ENCODE measurements at places on chromosomes 16 and 17. TPM values are rescaled to one million over a fixed set of nuclear protein-coding genes. Genes with fewer than 3 reads are reported as not detected.

NLRC5 gene
- total RNA-seq: 55.6 TPM

KRT14 gene
- not detected for total RNA-seq

TNFRSF12A gene
- 114 TPM for total RNA-seq

SBK1 gene
- total RNA-seq: 2.5 TPM

SOX15 gene
- total RNA-seq: 0.88 TPM

TRPV3 gene
- total RNA-seq: 1.2 TPM

KRTAP9-4 gene
- not detected for total RNA-seq

PRSS33 gene
- not detected for total RNA-seq

CD300E gene
- 2.5 TPM for total RNA-seq

GRCh38 chr16:84694980-84695379, 4.8 kb upstream of the USP10 start:
- H3K36me3 ChIP-seq: no peaks in the 10 kb centered on the region
- no peak overlapping the region for H3K4me3 ChIP-seq
- H3K27me3 ChIP-seq: no peaks in the 10 kb centered on the region
- H3K27ac ChIP-seq: no peak overlapping the region
- no peak for DNase-seq
- no peaks in the 10 kb centered on the region for H3K4me1 ChIP-seq

GRCh38 chr17:48502901-48503300, 27.9 kb downstream of the HOXB1 start:
- peaks cover 4% of the 10 kb centered on the region for H3K4me1 ChIP-seq
- no peak overlapping the region for H3K4me3 ChIP-seq
- no peak for DNase-seq
- no peaks in the 10 kb centered on the region for H3K27me3 ChIP-seq
- no peaks in the 10 kb centered on the region for H3K36me3 ChIP-seq

GRCh38 chr16:80739523-80739922, 64.9 kb downstream of the CDYL2 start:
- DNase-seq: no peak
- no peaks in the 10 kb centered on the region for H3K27me3 ChIP-seq
- H3K27ac ChIP-seq: no peak overlapping the region
- no peaks in the 10 kb centered on the region for H3K36me3 ChIP-seq
- H3K4me1 ChIP-seq: no peaks in the 10 kb centered on the region

DNA sequence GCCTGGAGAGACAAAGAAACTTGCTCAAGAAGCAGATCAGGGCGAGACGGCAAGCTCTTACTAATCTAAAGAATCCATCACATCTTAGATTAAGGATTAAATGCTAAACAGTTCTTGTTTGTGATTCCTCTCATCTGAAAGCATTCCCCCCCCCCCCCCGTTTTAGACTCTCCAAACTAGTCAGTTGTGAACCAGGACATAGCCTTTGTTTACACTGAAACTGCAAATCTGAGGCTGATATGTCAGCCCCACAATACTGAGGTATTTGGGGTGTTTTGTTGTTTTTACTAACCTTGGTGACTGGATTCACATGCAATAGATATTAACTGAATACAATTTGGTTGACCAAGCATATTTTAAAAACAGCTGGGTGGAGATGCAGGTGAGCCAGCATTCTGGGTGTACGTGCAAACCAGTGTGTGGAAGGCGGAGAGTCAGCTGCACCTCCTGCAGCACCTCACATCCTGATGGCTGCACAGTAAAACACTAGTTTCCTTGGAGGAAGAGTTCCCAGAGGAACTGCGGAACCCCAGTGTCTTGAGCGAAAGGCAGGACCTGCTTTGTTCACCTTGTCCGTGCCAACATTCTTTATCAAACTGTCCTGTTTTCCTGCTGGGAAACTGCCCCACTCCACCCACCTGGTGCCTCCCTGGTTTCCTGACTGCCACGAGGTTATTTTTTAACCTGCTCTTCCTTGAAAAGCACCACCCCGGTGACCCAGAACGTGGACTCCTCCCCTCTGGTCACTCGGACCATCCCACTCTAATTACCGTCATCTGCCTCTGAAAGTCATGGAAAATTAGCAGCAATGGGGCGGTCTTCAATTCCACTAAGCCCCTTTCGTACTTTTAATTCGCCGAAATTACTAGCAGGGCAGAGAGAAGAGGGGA, 1.2 kb upstream of the YPEL2 start:
- peaks cover 32% of the 10 kb centered on the region for H3K4me1 ChIP-seq
- H3K4me3 ChIP-seq: peak overlapping the region; percentile 69
- DNase-seq: peak; percentile 63
- H3K36me3 ChIP-seq: no peaks in the 10 kb centered on the region

DNA sequence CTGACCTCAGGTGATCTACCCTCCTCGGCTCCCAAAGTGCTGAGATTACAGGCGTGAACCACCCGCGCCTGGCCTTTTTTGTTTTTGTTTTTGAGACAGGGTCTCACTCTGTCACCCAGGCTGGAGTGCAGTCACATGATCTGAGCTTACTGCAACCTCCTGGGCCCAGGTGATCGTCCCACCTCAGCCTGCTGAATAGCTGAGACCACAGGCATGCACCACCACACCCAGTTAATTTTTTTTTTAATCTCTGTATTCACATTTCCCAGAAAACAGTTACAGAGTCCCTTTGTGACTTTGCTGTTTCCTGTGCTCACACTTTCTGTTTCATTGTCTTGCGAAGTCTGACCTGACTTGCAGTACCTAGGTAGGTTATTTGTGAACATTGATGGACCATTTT, 2.7 kb downstream of the CLUAP1 start:
- H3K27me3 ChIP-seq: no peaks in the 10 kb centered on the region
- peaks cover 8% of the 10 kb centered on the region for H3K36me3 ChIP-seq
- no peak overlapping the region for H3K4me3 ChIP-seq
- H3K4me1 ChIP-seq: no peaks in the 10 kb centered on the region
- H3K27ac ChIP-seq: no peak overlapping the region

DNA sequence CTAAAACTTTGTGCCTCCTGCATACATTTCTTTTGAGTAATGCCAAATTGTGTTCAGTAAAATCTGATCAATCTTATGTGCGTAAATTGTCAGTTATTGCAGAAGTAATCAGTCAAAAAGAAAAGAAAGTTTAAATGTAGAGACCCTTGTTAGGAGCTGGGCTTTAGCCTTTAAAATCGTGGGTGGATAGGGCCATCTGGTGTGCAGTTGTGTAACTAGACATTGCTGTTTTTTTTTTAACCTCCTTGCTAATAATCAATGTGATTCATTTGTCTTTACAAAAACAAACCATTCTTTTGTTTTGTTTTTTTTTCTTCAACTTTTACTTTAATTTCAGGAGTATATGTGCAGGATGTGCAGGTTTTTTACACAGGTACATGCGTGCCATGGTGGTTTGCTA, 5.3 kb upstream of the WWOX start:
- no peak overlapping the region for H3K27ac ChIP-seq
- H3K36me3 ChIP-seq: no peaks in the 10 kb centered on the region
- no peaks in the 10 kb centered on the region for H3K27me3 ChIP-seq
- H3K4me1 ChIP-seq: no peaks in the 10 kb centered on the region
- no peak overlapping the region for H3K4me3 ChIP-seq

DNA sequence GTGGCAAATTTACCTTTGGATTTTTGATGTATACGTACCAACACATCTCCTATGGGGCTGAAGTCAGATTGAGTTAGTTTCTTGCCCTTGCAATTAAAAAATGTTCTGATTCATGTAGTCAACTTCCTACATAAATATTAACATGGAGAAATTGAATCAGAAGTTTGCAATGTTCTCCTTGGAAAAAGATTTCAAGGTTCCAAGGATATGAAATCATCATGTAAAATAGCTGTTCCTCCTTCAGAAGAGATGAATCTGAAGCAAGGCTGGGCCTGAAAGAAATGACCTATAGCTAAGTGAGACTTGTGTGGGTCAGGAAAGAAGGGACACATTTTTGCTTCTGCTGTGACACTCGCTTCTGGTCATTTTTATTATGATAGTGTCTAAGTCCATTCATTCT, 131.7 kb downstream of the RGS9 start:
- no peaks in the 10 kb centered on the region for H3K36me3 ChIP-seq
- no peak for DNase-seq
- no peak overlapping the region for H3K27ac ChIP-seq
- H3K4me1 ChIP-seq: no peaks in the 10 kb centered on the region
- H3K4me3 ChIP-seq: no peak overlapping the region

- H3K4me3 ChIP-seq: no peak overlapping the region
- no peak for DNase-seq
- no peaks in the 10 kb centered on the region for H3K27me3 ChIP-seq
- no peak overlapping the region for H3K27ac ChIP-seq
- H3K36me3 ChIP-seq: peaks cover 4% of the 10 kb centered on the region
Observed at GRCh38 chr16:2910441-2910969, 1.2 kb upstream of the FLYWCH1 start.

DNA sequence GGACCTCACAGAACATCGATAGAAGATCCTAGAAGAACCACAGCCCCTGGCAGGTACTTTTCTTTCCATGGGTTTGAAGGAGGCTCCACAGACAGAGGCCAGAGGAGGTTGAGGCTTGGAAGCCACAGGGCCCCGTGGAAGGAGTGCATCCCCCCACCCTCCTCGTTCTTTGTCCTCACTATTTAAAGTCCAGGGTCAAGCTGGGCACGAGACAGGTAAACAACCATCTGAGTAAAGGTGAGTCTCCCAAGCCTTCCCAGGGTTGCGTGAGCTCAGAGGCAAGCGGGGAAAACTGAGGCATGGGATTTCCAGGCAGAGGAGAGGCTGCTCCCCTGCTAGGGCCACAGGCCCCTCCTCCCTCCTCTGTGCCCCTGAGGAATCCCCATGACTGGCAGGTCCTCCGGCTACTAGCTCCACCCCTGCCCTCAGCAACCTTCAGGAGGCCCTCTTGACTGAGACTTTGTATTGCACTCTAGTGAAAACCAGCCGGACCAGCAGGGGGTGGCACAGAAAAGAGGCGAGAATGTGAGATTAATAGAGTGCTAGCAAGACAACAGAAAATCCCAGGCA, 927 bp upstream of the SULT1A2 start:
- peak; percentile 52 for DNase-seq
- H3K27me3 ChIP-seq: no peaks in the 10 kb centered on the region
- H3K4me1 ChIP-seq: no peaks in the 10 kb centered on the region
- no peak overlapping the region for H3K4me3 ChIP-seq

GRCh38 chr17:29180788-29181160, 576 bp upstream of the MYO18A start:
- no peaks in the 10 kb centered on the region for H3K36me3 ChIP-seq
- H3K27me3 ChIP-seq: no peaks in the 10 kb centered on the region
- H3K4me1 ChIP-seq: peaks cover 39% of the 10 kb centered on the region
- H3K4me3 ChIP-seq: peak overlapping the region; percentile 65
- H3K27ac ChIP-seq: peak overlapping the region; percentile 53
- DNase-seq: no peak

GRCh38 chr16:81486540-81487061, 42.0 kb downstream of the CMIP start:
- no peak overlapping the region for H3K4me3 ChIP-seq
- no peaks in the 10 kb centered on the region for H3K27me3 ChIP-seq
- DNase-seq: peak; percentile 67
- peaks cover 54% of the 10 kb centered on the region for H3K4me1 ChIP-seq

GRCh38 chr16:50842589-50842988, 100.7 kb downstream of the CYLD start:
- H3K27me3 ChIP-seq: no peaks in the 10 kb centered on the region
- no peak for DNase-seq
- no peak overlapping the region for H3K27ac ChIP-seq
- no peaks in the 10 kb centered on the region for H3K36me3 ChIP-seq

DNA sequence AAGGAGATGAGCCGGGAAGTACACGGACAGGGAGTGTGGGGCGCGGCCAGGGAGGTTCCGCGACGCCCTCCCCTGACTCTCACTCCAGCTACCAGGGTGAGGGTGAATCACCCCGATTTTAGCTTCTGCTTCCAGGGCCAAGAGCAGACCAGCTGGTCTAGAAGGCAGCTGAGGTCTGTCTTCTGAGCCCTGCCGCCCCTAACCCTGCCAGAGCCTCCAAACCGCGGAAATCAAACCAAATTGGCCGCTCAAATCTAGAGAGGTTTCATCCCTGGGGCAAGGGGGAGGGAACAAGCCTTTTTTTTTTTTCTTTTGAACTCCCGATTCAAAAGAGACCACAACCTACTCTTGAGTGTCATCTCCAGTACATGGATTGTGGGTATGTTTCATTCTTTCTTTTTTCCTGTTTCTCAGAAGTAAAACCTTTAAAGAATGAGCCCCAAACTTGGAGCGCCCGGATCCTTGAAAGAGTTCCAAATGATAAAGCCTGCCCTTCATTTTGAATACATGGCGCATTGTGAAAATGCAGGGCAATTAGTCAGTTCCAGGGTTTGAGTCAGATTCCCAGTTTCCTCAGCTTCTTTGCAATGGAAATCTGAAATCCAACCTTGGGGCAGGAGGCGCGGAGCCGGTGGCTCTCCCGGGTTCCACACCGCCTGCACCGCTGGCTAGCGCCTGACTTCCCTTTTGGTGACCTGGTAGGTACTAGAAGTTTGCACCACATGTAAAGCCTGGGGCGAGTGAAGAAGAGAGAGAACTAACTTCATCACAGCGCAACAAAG, 16.5 kb upstream of the ZFHX3 start:
- peaks cover 20% of the 10 kb centered on the region for H3K4me1 ChIP-seq
- H3K27me3 ChIP-seq: peaks cover 53% of the 10 kb centered on the region
- DNase-seq: peak; percentile 49
- H3K36me3 ChIP-seq: no peaks in the 10 kb centered on the region

GRCh38 chr16:80974649-80975376, 31.9 kb downstream of the CMC2 start:
- H3K27ac ChIP-seq: no peak overlapping the region
- H3K4me3 ChIP-seq: no peak overlapping the region
- DNase-seq: no peak
- H3K4me1 ChIP-seq: no peaks in the 10 kb centered on the region
- H3K27me3 ChIP-seq: no peaks in the 10 kb centered on the region

DNA sequence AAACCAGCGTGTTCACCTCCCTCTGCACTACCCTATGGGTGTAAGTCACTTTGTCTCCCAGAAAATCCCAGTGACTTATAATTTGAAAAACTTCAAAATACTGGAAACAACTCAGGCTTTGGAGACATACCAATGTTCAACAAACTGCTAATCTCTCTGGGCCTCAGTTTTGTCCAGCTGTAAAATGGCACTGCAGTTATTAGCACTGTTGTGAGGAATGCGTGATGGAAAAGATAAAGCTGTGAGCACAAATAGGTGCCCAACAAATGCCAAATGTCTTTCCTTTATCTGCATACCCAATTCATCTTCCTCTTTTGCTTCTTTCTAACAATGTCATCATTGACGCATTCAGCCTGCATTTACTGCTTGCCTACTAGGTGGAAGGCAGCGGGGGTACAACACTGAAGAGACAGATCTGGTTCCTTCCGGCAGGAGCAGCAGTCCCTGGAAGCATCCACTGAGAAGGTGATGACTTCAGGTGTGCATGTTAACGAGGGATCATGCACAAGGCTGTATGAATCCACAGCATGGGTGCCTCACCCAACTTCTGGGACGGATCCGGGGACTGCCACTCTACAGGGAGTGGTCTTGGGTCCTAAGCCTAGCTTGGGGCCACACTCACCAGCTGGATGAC, 63.4 kb downstream of the CYTH1 start:
- no peak for DNase-seq
- no peak overlapping the region for H3K27ac ChIP-seq
- no peaks in the 10 kb centered on the region for H3K4me1 ChIP-seq
- no peak overlapping the region for H3K4me3 ChIP-seq

GRCh38 chr16:3623642-3624041, 12.2 kb upstream of the SLX4 start:
- DNase-seq: no peak
- no peak overlapping the region for H3K27ac ChIP-seq
- H3K27me3 ChIP-seq: no peaks in the 10 kb centered on the region
- no peaks in the 10 kb centered on the region for H3K4me1 ChIP-seq
- H3K4me3 ChIP-seq: no peak overlapping the region
- no peaks in the 10 kb centered on the region for H3K36me3 ChIP-seq

GRCh38 chr17:72033334-72033733, 87.5 kb upstream of the SOX9 start:
- no peaks in the 10 kb centered on the region for H3K27me3 ChIP-seq
- no peaks in the 10 kb centered on the region for H3K4me1 ChIP-seq
- no peaks in the 10 kb centered on the region for H3K36me3 ChIP-seq
- DNase-seq: no peak
- no peak overlapping the region for H3K27ac ChIP-seq
- no peak overlapping the region for H3K4me3 ChIP-seq
